Stimulated activated naive CD8-positive, alpha-beta T cell treated with anti-CD3 and anti-CD28 coated beads, Interleukin-15, amount 100 ng/mL, for 72 hours (primary cell): ENCODE measurements at places on chromosomes 4 and X.

- no peak for DNase-seq
Observed at GRCh38 chr4:68951078-68951805, at the start of gene UGT2A3. Gene UGT2A3, minus strand, starts transcription at chr4:68951804. Its CDS starts 44 bp downstream, at chr4:68951760.

DNA sequence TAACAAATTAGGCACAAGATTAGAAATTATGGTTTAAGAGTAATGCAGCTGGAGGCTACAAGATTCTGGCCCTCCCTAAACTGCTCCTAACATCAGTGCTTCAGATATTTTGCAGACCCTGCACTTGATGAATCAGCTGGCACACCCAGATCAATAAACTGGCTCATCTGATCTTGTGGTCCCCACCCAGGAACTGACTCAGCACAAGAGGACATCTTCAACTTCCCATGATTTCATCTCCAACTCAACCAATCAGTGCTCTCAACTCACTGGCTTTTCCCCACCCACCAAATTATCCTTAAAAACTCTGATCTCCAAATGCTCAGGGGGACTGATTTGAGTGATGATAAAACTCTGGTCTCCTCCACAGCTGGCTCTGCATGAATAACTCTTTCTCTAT lies 21.7 kb upstream of the TMEM33 start:
- no peak for DNase-seq

DNA sequence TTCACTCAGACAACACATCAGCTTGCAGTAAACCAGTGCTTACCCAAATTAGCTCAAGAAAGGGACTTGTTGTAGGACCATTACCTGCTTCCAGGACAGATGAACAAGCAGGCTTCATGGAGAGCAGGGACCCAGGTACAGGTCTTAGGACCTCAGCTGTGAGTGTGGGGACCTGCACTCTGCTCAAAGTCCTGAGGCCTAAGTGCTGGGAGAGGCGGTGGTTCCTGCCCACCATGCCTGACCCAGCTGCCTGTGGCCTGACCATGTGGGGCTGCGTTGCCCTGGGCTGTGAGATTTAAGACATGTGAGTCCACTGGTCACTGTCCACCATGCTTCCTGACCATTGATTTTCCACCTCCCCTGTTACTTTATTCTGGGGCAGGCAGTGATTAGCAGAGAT lies 140.2 kb downstream of the DCLK2 start:
- no peak for DNase-seq

- peak; percentile 37 for DNase-seq
Observed at GRCh38 chr4:147843162-147843561, 111.3 kb downstream of the ARHGAP10 start.

- DNase-seq, result no peak
Observed at GRCh38 chr4:139214039-139214534, 37.1 kb upstream of the ELF2 start.

DNA sequence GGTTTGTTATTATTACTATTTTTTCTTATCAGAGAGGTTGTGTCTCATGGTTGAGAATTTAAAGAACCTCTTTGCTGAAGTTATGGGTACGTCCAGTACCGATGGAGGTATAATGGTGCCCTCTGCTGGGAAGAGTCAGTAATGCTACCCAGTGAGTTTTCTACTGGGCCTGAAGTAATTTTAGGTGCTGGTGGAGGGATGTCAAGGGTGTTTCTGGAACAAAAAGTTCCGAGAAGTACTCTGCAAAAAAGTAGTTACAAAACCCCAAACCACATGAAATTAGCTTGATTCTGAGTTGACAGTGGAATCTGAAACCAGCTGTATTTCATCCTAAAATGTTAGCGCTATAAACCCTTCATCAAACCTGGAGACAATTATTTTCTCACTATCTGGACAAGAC lies 102.5 kb upstream of the MID1 start:
- peak; percentile 7 for DNase-seq

DNA sequence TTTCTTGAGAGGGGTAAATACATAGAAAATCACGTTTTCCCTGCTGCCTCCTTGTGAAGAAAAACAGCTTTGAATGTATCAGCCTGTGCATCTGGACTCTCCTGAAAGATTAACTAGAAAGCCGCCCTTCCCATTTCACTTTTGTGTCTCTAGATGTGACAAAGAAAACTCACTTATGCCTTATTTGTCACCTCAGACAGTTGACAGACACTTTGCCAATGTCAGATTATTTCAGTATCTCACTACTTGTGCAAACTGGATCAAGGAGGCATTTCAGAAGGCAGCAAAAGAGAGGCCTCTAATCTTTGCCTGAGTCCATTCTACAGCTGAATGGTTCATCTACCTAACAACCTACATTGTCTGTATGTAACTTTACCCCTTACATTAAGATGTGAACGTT lies 754.9 kb downstream of the RPA4 start:
- DNase-seq, result no peak

DNA sequence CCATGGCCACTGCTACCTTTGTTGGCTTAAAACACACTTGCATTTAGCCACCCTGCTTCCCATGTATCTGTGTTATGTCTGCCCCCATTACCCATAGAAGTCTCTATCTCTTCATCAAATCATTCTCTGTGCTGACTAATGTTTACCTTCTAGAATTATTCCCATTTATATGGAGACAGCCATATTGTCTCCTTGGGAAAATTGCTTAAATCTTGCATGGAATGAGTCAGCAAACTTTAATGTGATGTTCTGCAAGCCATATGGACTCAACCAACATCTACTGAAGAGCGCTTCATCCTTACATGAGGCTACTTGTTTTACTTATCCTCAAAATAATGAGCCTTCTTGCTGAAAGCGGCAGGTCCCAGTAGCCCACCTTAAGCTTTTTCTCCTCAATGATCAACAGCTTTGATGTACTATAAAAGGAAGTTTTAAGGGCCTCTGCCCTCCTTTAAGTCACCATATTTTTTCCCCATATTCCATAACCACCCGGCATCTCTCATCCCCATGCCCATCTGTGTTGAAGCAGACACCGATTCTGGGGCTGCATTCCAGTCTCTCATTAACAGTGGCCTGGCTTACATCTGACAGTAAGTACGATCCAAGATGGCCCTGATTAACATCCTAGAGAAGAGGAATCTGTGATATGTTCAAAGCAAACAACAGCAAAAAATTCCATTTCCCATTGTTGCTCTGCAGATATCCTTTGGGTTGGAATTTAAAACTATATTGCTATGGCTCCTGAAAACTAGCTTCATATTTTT lies 130.4 kb downstream of the ARHGAP6 start:
- DNase-seq, result no peak

GRCh38 chr4:127419431-127419830 lies 213.3 kb upstream of the INTU start:
- no peak for DNase-seq

GRCh38 chr4:14812101-14812500 lies 190.2 kb upstream of the CPEB2 start:
- DNase-seq, result no peak

DNA sequence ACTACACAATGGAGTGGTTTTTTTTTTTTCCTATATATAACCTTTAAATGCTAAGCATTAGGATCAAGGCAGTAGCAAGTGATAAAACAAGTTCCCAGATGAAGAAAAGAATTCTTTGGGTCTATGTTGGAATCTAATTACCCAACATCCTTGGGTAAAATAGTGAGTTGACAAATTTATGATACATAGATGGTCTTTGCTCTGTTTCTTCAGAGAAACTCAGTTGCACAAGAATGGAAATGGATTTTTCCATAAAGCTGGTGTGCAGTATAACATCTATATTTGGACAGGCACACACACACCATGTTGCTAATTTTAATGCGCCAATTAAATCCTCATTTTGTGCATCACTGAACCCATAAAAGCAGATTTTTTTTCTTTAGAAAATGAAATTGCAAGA lies 137.0 kb upstream of the MED14 start:
- DNase-seq, result no peak

DNA sequence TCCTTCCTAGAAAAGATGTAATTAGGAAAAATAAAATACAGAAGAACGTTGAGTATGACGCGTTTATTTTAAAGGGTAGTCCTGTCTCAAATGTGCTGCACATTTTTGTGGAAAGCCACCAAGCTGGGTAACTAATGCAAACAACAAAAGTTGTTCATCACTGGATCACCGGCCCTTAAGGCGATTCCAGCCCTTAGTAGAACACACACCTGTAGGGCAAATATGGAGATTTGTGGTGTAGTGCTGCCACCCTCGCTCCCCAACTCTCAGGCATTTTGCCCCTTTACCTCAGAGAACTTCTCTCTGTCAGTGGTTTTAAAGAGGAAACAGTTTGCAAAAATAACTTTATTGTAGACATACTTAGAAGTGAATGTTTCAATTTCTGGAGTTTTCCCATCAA lies 1.9 kb downstream of the TBL1X start:
- DNase-seq, result no peak

- DNase-seq, result no peak
Observed at GRCh38 chr4:6560416-6561172, 14.4 kb upstream of the MAN2B2 start.

DNA sequence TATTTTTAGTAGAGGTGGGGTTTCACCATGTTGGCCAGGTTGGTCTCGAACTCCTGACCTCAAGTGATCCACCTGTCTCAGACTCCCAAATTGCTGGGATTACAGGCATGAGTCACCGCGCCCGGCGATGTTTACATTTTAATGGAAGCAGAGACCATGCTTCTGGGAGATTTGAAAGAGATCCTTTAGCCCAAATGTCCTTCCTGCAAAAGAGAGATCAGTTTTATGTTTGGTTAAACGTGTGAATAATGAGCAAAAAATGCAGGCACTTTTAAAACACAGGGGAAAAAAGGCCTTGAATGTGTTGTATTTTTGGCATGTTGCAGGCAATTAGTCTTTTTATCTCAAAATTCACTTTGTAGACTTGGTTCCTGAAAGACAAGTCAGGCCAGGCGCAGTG lies 95.8 kb upstream of the ELOVL6 start:
- no peak for DNase-seq

GRCh38 chr4:120509222-120509621 lies 413.3 kb downstream of the PRDM5 start:
- DNase-seq, result no peak

DNA sequence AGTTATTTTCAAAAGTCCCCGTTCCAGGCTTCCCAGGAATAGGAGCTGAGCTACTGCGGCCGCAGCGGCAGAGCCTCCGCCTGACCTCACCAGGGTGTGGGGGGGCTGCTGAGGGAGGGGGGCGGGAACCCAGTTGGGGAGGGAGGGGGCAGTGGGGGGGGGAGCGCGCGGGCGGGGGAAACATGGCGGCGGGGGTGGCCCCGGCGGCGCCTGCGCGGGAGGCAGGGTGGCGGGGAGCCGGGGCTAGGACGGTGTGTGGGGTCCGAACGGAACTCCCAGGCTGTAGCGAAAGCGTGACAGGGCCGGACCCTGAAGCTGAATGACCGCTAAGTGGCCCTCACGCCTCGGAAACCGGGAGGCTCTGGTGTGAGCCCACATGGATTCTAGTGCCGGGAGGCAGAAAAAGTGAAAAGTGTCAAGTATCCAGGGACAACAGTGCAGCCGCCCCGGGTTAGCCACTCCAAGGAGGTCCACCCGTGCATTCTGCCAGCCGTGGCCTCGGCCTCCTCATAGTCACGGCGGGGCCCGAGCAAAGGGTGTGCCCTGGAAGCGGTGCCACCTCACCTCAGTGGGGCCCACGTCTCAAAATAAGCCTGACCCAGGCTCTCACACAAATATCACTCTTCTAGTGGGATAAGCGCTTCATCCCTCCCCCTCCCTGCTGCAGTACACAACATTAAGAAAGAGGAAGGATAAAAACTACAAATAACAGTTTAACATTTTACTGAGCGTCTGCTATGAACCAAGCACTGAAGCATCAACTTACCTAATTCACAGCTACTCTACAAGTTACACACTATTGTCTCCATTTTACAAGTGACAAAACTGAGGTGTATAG lies at the start of gene KLHL13:
KLHL13 (minus strand) TSS at position 98 of the 838 bp plus-strand sequence. CDS start 88,337 bp downstream, outside the sequence.
- peak; percentile 3 for DNase-seq

DNA sequence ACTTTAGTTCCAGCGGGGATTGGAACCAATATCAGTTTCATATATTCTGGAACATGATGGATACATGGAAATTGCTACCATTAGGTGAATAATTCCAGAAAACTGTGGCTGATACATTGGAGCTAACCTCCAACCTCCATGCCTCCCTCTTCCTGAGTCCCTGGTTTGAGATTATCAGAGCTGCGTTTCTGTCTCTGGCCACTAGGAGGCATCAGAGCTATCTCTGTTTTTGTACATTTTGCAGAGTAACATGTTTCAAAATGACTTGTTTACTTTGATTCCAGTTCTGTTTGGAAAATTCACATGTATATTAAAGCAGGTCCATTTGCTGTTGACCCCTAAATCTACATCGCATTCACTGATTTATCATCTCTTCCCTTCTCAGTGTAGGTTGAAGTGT lies 2.4 kb upstream of the RAB40AL start:
- DNase-seq, result peak; percentile 5

GRCh38 chr4:159273141-159273438 lies 170.2 kb downstream of the RAPGEF2 start:
- no peak for DNase-seq

GRCh38 chrX:81301877-81302276 lies 100.0 kb downstream of the SH3BGRL start:
- no peak for DNase-seq

DNA sequence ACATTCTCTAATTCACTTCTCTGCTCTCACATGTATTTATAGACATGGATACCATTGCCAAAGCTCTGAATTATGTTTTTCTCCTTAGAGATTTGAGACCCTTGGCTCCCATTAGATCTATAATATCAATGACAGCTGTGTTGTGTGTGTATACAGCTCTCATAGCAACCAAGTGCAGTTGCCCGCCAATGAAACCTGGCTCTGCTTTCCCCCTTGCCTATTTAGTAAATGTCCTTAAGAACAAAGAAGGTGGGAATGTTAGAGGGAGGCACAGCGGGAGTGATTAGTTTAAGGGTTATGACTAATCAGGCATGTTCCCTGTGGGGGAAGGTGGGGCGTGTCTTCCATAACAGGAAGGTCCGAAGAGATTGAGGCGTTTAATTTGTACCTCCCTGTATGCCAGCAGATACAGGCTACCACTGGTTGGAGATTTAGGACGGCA lies 100.5 kb upstream of the TBC1D9 start:
- DNase-seq, result no peak

DNA sequence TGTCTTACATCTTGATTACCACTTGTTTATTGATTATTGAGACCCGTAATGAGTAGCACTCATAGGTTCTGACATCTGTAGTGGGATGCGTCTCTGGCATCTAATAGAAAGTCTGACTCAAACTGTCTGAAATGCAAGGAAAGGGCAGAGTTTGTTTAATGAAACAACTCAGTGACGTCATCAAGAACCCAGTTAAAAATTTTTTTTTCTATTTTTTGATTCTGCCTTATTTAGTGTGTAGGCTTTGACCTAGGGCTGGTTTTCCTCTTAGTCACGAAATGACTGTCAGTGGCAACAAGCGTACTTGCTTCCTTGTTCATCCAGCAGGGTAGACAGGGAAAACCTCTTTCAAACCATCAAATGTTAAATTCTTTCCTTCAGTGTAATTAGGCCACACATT lies 3.1 kb upstream of the CDKL5 start:
- no peak for DNase-seq

GRCh38 chr4:141056473-141056872 lies 76.8 kb downstream of the RNF150 start:
- no peak for DNase-seq

DNA sequence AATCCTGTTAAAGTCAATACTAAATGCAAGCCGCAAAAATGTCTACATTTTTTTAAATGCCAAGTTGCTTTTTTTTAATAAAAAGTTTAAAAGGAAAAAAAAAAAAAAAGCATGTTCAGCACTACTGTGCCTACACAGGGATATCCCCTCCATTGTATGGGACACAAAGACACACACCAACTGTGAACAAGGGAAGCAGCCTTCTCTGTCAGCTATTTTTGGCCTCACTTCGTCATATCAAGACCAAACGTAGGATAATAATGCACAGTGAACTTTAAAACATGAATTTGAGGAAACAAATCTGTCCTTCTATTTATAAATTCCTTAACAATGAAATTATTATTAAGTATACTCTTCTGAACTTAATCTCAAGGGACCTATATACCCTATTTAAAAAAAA lies 4.4 kb downstream of the FBXW7 start:
- DNase-seq, result no peak

- DNase-seq, result no peak
Observed at GRCh38 chr4:183436417-183436816, 8.0 kb upstream of the CDKN2AIP start.
